NCI-H2029 (cell line): ENCODE measurements at places on chromosomes 7 and 10.

- no peak for DNase-seq
Observed at GRCh38 chr10:35471435-35471834, 133.7 kb upstream of the GJD4 start.

- DNase-seq = no peak
Observed at GRCh38 chr7:100968650-100969049, 715 bp upstream of the MUC12 start.

GRCh38 chr10:74916283-74916682 lies 89.9 kb downstream of the KAT6B start:
- no peak for DNase-seq

DNA sequence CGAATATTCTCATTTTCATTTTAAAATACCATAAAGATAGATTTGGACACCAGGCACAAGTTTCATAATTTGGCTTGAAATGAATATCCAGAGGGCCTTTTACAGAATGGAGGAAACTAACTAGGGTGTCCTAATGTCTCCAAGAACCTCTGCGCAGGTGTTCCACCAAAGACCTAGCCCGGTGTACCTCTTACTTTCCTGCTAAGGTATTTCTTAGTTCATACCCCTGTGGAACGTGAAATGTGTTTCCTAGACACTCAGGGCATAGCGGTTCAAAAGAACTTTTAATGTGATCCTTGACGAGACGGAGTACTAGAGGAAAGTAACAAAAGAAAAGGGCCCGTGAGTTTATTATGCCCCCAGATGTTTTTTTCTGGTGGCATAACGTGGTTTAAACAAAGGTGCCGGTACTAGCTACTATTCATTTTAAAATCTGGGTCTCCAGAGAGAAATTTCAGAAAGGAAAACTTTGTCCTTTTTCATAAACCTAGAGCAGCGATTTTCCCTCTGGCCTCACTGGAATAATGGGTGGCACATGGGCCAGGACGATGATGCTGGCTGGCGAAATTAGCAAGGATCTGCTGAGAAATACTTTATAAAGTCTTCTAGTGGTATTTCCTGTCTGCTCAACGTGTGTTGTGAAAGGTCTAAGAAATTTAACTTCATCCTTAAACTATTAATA lies 1.4 kb downstream of the APBB1IP start:
- DNase-seq = no peak

GRCh38 chr10:77574438-77574837 lies 63.2 kb downstream of the KCNMA1 start:
- no peak for DNase-seq

- DNase-seq = no peak
Observed at GRCh38 chr7:35356495-35356894, 102.6 kb upstream of the TBX20 start.

GRCh38 chr7:128176696-128177095 lies 64.4 kb upstream of the LEP start:
- no peak for DNase-seq

DNA sequence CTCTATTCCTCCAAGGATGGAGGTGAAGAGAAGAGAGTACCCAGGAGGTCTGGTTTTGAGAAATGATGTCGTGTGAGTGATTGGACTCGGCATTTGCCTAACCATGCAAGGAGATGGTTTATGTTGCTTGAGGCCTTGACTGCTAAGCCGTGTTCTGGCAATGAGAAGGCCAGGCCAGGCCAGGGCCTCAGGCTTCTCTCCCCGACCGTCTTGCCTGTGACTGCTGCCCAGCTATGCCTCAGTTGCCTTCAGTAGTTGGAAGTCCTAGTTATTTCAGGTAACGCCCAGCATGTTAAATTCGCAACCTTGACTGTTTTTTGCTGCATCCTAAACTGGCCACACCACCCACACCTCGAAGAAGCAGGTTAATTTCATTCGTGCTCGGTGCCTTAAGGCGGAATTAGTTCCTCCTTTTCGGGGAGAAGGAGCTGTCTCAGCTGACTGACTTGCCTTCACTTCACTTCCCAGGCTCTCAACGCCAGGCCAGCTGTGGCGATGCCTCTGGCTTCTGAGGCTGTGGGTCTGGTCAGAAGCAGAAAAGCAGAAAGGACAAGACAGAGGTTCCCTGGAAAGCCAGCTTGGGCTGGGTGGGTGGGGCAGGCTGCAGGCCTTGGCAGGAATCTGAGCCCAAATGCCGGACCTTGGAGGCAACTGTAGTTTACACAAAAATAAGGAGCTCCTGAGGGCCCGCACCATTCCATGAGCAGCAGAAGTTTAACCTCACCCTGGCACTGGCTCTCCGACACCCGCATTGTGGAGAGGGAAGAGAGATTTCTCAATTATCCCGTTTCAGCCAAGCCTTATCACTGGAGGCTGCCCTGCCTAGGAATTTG lies 61.9 kb upstream of the SAMD8 start:
- DNase-seq = no peak

DNA sequence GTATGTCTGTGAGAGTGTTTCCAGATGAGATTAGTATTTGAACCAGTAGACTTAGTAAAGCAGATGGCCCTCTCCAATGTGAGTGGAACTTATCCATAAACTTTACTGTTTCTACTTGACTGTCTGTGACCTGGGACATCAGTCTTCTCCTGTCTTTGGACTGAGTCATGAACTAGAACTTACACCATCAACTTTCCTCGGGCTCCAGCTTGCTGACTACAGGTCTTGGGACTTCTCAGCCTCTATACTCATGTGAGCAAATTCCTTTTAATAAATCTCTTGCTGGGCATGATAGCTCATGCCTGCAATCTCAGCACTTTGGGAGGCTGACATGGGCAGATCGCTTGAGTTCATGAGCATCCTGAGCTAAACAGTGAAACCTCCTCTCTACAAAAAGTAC lies 25.7 kb upstream of the WAPL start:
- no peak for DNase-seq

- no peak for DNase-seq
Observed at GRCh38 chr10:27470885-27471284, 33.2 kb upstream of the RAB18 start.

DNA sequence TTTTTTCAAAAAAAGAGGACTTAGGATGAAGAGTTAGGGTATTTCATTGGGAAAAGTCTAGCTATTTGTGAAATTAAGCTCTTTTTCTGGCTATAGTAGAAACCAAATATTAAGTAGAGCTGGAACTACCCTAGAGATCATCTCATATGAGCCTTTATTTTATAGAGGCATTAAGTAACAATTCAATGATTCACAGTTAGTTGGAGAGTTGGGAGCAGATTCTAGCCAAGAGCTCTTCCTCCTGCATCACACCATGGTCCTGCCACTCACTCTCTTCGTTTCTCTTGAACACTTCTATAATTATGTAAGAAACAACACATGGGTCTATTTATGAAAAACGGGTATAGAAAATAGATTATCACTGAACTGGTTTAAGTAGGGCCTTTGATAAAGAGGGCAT lies 76.1 kb upstream of the ANK3 start:
- no peak for DNase-seq

- no peak for DNase-seq
Observed at GRCh38 chr10:3729397-3729976, 55.5 kb downstream of the KLF6 start.

GRCh38 chr7:5070206-5070605 lies 24.5 kb downstream of the RBAK start:
- no peak for DNase-seq

DNA sequence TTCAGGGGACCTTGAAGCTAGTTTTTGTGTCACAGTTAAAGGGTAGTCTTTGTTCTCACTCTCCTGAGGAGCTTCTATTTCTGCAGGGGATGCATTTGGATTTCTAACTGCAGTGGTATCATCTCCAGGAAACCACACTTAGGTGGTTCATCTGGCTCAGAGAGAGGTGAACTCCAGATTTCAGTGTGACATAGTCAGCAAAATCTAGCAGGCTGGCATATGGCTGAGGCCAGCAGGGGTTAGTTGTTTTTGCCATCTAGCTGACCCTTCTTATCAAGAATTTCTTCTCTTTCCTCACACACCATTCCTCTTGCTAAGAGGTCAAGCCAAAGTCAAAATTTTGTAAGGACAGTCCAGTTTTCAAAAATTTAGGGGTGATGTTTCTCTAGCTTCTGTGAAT lies 248.2 kb downstream of the REEP3 start:
- DNase-seq = no peak

GRCh38 chr7:103292122-103292521 lies 5.1 kb upstream of the PMPCB start:
- DNase-seq = no peak

DNA sequence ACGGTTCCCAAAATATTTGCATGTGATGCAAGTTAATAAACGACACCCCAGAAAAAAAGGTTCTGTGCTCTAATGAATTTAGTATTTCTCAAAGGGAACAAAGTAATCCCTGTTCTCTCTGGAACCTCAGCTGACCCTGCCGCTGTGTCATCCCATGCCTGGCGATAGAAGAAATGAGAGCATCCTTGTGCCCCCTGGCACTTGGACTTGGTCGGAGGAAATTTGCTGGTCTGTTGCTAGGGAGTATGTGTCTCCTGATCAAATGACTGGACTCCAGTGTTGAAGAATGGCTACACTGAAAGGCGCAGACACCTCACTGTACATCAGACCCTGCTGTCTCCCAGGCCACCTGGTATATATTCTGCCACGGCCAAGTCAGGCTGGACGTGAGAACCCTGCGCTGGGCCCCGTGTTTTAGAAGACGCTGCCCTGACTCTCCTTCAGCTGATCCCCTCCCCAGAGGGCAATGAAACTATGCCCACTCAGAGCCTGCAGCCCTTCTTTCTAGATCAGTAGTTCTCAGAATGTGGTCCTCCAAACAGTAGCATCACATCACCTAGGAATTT lies 67.2 kb downstream of the THNSL1 start:
- DNase-seq = no peak

DNA sequence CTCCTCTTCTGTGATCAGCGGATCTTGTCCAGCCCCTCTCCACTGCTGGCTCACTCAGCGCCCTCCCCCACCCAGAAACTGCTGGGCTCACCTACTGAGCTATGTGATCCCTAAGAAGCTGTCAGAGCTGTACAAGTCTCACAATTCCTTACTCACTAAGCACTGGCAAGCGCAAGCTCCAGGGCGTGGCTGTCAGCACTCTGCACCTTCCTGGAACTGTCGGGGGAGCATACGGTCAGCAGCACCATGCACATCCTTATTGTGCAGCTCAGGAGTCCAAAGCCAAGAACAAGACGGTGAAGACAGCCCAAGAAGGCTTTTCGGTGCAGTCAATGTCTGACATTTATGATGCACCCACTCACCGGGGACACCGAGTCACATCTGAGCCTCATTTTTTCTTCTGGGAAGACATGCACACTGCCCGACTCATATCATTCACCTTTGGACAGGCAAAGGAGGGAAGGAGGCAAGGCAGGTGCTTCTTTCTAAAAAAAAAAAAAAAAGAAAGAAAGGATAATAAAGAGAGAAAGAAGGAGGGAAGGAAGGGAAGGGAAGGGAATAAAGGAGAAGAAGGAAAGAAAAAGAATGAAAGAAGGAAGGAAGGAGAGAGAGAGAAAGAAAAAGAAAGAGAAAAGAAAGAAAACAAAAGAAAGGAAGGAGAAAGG lies 56.3 kb downstream of the ASB13 start:
- no peak for DNase-seq

DNA sequence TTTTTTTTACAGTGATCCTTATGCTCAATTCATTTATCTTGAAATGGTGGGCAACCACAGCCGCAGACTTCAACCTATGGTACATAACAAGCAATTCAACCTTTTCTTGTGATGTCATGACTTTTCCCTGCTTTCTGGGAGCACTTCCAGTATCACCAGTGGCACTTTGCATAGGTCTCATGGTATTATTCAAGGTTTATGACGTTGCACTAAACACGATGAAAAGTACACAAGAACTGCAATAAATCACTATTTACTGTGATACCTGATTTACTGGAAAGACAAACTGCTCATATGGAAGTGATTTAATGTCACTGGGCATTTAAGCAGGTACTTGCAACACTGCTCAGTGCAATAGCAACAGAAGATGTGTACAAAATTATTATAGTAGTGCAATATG lies 251.7 kb upstream of the CXCL12 start:
- no peak for DNase-seq

DNA sequence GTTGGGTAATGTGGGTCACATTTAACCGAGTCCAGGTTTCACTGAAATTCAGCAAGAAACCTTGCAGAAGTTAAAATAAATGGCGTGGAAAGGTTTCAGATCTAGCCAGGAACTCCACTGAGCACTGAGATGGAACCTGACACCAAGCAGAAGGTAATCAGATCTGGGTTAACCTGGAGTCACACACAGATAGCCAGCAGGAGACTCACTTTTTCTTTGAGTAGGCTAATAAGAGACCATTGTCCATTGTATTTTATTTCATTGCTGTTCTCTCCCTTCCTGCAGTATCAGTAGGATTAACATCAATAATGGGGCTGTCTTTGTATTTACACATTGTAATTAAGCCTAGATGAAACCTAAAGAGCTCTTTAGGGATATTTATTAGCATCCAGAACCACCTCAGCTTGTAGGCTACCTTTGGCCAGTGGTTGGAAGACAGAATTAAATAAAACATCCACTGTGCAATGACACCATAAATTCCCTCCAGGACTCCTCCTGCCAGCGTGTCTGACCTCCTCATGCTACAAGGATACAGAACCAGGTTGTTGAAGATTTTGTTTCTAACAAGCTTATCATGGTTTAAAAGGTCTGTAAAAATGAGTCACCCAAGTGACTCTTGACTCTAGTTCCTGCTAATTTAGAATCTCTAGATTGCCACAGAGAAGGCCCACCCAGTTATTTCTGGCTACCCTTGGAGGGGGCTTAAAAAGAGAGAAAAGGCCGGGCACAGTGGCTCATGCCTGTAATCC lies 151.1 kb downstream of the SORCS1 start:
- DNase-seq = no peak

DNA sequence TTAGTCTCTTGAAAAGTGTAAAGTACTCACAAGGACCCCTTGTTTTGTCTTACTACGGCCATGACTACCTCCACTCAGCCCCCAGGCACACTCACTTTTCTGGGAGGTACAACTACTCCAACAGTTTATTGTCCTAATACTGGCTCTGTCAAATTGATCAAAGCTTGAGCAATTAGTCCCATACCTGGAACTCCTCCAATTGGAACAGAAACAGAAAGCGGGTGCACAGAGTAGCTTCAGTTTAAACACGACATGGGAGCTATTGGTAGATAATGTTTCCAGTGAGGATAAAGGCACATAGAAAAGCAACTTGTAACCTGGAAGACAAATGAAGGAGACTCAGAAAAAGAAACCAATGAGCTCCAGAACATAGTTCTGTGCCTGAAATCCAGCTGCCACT lies 7.7 kb upstream of the GPR37 start:
- DNase-seq = no peak

GRCh38 chr7:89311886-89312285 lies 516.3 kb upstream of the TEX47 start:
- no peak for DNase-seq

DNA sequence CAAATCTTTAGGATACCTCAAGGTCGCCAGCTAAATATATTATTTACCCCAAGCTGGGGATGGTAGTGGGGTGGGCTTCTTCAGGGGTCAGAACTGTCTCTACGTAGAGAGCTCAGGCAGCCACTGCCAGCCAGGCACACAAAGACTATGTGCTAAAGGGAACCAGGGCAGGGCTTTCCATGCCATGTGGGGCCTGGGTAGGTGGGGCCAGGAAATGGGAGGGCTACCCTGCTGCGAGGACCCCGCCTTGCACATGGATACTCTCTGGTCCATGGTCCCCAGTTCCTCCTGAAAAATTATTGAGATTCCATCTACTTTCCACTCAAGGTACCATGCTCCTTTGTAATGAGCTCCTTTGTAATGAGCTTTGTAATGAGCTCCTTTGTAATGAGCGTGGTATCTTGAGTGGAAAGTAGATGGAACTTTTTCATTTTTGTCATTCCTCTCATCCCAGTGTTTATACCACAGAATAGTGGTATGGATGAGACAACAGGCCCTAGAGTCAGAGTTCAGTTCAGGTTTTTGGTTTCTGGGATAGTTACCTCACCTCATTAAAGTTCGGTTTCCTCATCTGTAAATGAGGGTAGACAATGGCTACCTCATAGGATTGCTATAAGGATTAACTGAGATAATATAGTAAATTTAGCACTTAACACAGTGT lies 5.8 kb downstream of the SYNPO2L start:
- DNase-seq = no peak
